ENCODE measurements at places on chromosomes 11 and 22.

- no peak for DNase-seq
Measured at GRCh38 chr11:363948-364761, 5.1 kb upstream of the B4GALNT4 start.

DNA sequence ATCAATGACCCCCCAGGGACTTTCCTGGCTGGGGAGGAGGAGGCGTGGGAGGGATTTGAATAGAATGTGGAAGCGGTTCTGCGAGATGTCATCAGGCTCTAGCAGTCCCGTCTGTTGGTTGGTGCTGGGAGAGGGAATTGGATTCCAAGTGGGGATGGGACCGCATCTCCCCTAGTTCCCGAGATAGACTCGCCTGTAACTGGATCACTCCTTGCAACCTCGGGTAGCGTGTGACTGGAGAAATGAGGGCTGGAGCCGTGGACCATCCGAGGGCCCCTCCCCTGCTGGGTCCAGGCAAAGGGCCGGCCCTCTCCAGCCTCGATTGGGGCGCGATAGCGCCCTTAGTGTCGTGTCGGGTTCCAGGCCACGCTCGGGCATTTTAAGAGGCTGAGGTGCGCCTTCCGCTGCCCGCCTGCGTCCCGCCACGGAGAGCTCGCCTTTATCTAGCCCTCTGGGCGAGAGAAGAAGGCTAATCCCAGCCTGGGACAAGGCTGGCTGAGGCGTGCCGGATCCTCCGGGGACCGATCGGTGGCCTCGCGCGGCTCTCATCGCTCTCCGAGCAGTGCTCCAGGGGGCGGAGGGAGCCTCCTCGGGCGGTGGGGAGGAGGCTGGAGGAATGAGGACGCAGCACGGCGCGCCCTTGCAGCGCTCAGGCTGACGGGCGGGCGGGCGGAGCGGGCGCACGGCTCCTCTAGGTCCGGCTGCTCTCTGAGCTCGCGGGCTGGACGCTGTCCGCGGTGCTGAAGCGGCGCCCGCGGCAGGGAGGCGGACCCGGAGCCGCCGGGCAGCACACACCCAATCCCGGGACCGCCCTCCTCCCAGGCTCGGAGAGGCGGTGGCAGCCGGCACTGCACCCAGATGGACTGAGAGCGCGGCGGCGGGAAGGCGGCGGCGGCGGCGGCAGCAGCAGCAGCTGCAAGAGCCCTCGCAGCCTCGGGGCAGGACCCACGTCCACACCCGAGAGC is 107.8 kb downstream of the OSBP2 start:
- peak; percentile 69 for DNase-seq

DNA sequence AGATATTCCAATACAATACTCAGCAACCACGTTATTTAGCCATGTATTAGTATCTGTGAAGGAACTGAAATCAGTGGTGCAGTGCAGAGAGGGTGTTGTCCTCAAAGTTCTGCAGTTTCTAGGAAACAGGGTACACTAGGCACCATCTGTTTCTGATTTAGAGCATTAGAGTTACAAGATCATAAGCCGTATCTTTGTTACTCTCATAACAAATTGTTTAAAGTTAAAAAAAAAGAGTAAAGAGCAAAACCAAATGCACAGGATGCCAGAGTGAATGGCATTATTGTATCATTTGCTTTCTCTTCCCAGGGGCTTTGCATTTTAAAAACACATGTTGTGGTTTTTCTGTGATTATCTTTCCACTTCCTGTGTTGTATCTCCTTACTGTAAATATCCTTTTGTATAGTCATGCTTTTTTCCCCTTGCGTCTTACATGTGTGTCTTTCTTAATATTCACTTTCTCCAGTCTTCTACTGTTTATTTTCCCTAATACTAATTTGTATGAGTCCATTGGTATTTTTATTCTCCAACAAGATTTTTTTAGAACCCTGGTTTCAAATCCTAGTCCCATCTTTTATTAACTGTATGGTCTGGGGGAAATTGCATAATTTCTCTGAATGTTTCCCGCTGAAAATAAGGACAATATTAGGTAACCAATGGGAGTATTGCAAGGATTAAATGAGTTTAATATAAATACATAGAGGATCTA is 15.2 kb upstream of the NUP160 start:
- no peak for DNase-seq

GRCh38 chr11:94801866-94802460 is 33.8 kb downstream of the AMOTL1 start:
- no peak for DNase-seq

GRCh38 chr11:118059246-118059940 is 17.5 kb upstream of the TMPRSS4 start:
- DNase-seq: no peak

- DNase-seq: no peak
Measured at GRCh38 chr11:10628508-10629236, 60.2 kb upstream of the LYVE1 start.

GRCh38 chr22:38497869-38498268 is 8.2 kb downstream of the DDX17 start:
- DNase-seq: no peak

GRCh38 chr11:74620531-74620930 is 28.1 kb downstream of the POLD3 start:
- DNase-seq: no peak

DNA sequence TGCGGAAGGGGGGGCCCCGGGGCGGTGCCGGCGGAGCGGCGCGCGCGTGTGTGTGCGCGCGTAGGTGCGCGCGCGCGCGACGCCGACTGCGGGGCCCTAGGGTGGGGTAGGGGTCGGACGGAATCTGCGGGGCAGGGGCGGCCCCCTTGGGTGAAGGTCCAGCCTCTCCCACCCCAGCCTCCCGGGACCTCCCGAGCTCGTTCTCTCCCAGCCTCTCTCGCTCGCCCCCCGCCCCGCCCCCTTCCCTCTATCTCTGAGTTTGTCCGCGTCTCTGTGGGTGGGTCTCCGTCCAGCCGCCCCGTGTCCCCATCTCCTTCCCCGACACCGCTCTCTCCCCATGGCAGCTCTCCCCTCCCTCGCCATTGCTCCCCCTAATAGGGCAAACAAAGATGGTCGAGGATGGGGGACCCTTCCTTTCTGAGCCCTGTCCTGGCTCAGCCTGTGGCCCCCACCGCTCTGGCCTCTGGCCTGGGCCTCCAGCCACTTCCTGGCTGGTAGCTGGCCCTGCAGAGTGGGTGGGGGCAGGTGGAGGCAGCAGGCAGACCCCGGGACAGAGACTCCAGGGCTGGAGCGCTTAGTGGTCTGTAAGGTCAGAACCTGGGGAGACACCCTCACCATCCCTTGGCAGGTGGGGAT is 33.0 kb upstream of the PRR5 start:
- no peak for DNase-seq

DNA sequence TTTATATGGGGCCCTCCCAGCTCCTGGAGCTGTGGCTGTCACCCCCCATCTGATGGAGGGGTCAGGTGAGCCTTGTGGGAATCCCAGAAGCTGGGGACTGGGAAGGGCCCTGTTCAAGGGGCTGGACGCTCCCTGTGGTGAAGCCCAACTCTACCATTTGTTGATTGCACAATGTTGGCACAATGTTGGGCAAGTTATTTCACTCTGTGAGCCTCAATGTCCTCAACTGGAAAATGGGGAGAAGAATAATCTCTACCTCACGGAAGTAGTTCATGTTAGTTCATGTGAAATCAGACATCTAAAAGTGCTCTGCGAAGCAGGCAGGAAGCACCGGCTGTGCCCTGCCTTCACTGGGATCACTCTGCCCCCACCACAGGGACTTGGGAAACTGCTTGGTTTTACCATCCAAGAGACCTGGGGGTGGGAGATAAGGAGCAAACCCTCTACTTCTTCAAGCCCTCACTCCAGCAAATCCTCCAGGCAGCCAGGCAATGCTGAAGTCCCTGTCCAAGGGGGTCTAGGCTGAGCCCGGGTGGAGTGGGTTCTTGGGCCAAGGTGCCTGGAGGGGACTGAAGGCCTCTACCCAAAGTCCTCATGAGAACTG is 715 bp upstream of the PRR5 start:
- no peak for DNase-seq
